Skin of body (tissue), 3 donors: ENCODE measurements at places on chromosomes 12 and 14. TPM values are rescaled to one million over a fixed set of nuclear protein-coding genes. Genes with fewer than 3 reads are reported as not detected.

NID2 gene
- total RNA-seq = 68.8 TPM

KIF26A gene
- total RNA-seq = 8.1 TPM

KRT72 gene
- total RNA-seq = 12.0 TPM

ZNF385A gene
- total RNA-seq = 10.5 TPM

LRTM2 gene
- total RNA-seq = 0.20 TPM

CRADD gene
- 15.5 TPM for total RNA-seq

TRHDE gene
- total RNA-seq = 12.1 TPM

TTC6 gene
- total RNA-seq = 0.10 TPM

CD27 gene
- total RNA-seq = 0.20 TPM

NGB gene
- total RNA-seq = not detected

OVCH1 gene
- 0.30 TPM for total RNA-seq

KRT7 gene
- 10.4 TPM for total RNA-seq

SLC41A2 gene
- 17.2 TPM for total RNA-seq

INHBE gene
- total RNA-seq = 0.10 TPM

CLEC2A gene
- 18.5 TPM for total RNA-seq

SIX1 gene
- 4.6 TPM for total RNA-seq

PAPOLA gene
- total RNA-seq = 164 TPM

FAM222A gene
- 1.4 TPM for total RNA-seq

RAD9B gene
- 0.79 TPM for total RNA-seq

TAS2R8 gene
- not detected for total RNA-seq

PAWR gene
- total RNA-seq = 46.6 TPM

NRXN3 gene
- 2.5 TPM for total RNA-seq

EML5 gene
- 0.49 TPM for total RNA-seq

MYF5 gene
- total RNA-seq = 3.5 TPM

CRACR2A gene
- 1.8 TPM for total RNA-seq

VASH1 gene
- total RNA-seq = 10.5 TPM

KLHDC1 gene
- total RNA-seq = 10.1 TPM

GPR84 gene
- 0.79 TPM for total RNA-seq

PPP2R3C gene
- total RNA-seq = 27.0 TPM

SLC6A12 gene
- total RNA-seq = 0.10 TPM

NEUROD4 gene
- not detected for total RNA-seq

CLEC12A gene
- total RNA-seq = 7.2 TPM

DIO2 gene
- total RNA-seq = 8.6 TPM

OASL gene
- total RNA-seq = 0.30 TPM

ST8SIA1 gene
- 6.0 TPM for total RNA-seq

AMN gene
- total RNA-seq = 4.4 TPM
